ENCODE measurements at places on chromosomes 5 and 9. TPM values are rescaled to one million over a fixed set of nuclear protein-coding genes. Genes with fewer than 3 reads are reported as not detected.

- no peak for DNase-seq
Observed at GRCh38 chr5:98664736-98665135, 108.7 kb upstream of the RGMB start.

DNA sequence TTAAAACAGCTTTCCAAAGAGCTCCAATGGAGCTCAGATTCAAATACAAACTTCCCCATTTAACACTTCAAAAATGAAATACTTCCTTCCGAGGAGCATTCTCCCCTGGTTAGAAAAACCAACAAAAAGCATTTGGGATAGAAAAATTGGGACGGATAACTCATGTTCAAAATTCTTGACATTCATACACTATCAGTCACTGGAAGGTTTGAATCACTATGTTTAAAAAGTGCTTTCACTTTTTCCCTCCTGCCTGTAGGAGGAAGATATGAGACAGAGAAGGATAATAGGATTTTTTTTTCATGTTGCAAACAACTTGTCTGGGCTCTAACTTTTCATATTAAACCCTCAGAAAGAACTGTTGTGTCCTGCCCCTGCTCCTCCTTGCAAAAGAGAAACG is 412.0 kb downstream of the ACTL7B start:
- no peak for DNase-seq

DNA sequence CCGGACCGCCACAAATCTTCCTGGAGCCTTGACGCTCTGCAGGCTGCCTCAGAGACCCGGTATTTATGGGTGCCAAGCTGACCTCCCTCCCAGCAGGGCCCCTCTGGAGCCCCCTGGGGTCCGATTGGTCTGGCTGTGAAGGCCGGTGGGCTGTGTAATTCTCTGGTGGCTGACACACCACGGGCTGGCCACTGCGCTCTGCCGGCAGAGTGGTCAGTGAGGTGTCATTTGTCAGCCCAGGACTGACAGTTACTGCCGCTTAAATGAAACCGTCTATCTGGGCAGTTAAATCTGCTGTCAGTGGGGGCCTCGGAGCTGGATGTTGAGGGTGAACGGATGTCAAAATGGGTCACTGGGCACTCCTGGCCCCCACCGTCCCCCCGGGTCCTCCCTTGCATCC is 10.7 kb downstream of the NR5A1 start:
- DNase-seq = no peak

DNA sequence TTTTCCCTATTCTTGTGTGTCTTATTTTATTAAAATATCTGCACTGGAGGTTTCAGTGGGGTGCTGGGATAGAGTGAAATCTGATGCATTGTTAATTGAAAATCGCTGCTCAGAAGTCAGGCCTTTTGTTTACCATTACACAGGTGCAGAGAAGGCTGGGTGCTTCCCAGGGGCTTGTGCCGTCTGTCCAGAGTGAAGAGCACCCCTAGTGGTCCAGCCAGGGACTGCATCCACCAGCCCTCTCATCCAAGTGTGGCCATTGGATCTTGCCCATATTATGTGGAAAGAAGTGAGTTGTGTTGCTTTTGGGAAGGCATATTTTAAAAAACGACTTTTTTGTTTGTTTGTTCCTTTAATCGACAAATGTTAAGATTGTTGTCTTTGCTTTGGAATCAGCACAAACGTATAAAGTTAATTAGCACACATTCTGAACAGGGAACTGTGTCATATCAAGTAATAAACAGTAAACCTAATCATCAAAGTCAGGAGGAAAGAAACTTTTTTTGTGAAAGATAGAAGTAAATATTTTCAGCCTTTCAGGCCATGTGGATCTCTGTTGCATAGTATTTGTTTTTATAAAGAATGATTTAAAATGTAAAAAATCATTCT is 315.6 kb downstream of the MTRR start:
- no peak for DNase-seq

DNA sequence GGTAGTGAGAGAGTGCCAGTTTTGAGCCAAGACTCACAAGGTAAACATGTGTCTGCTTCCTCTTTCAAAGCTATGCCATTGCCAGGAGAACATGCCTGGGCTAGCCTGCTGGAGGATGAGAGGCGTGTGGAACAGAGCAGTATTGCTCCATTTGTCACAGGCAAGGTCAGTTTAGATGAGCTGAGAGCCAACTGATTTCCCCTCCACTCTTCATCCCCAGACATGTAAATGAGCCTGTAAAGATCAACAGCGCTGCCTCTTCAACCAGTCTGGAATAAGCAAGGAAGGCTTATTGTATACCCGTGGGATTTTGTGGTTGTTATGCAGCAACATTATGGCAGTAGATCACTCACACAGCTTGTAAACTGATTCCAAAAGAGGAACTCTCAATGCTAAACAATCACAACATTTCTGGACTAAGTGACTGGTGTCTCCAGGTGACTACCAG is 8.2 kb upstream of the GDNF start:
- DNase-seq = no peak

GRCh38 chr5:179648410-179648809 is 24.9 kb upstream of the HNRNPH1 start:
- DNase-seq = no peak

Gene EIF4E1B
- total RNA-seq = under 0.01 TPM

- DNase-seq = no peak
Observed at GRCh38 chr5:9479361-9479760, 66.5 kb downstream of the SEMA5A start.

DNA sequence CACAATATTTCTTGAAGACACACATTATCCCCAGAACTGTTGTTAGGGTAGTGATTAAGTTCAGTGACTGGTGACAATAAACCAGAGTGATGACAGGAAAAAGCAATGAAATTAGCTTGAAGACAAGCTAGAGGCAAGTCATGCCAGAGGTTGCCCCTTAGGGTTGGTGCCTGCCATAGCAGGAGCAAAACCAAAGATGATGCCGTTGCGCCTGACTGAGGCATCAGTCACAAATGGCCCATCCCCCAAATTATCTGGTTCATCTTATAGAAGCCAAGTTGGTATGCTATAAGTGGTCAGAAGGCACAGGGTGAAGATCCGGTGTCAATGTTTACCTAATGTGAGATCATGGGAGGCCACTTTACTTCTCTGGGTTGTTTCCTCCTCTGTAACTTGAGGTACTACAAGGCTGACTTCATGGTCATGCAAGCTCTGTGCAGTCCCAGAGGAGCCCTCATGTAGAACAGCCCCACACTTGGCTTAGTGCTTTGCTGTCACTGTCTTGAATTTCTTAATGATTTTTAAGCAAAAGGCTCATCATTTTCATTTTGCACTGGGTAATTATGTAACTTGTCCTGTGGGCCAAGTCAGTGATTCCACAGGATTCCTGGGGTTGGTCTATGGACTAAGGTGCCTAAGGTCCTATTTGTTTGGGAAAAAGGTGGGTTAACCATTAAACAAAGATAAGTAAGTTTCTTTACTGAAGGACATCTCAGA is 211.3 kb downstream of the MAN2A1 start:
- no peak for DNase-seq

DNA sequence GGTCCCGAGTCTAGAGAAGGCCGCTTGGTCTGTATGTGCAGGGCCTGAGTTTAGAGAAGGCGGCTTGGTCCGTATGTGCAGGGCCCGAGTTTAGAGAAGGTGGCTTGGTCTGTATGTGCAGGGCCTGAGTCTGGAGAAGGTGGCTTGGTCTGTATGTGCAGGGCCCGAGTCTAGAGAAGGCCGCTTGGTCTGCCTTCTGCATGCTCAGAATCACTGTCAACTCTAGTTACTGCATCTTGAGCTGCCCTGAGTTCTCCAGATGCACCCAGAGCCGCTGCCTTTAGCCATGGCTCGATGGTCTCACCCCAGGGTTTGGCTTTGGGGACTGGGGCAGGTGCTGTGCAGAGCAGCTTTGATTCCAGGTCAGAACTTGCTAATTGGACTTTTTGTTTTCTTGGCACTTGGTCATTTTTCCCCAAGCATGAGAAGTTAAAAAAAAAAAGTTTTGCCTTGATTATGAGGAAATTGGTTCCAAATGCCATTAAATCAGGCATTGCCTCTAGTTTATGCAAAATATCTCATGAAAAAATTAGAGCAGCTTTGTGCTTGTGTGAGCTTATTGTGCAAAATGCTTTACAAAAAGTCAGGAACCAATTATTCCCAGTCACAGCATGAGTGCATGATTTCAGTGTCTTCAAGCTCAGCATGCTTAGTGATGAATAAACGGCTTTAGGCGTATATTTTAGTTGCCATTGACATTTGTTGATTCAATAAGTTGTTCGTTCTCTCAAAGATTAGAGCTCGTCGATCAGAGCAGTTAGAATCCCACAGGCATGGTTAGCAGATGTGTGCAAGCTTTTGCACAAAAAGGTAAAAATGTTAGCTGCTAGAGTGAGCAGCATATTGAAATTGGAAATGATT is 25.4 kb upstream of the EXOC3 start:
- DNase-seq = no peak

Gene RNF208
- total RNA-seq = 0.82 TPM

DNA sequence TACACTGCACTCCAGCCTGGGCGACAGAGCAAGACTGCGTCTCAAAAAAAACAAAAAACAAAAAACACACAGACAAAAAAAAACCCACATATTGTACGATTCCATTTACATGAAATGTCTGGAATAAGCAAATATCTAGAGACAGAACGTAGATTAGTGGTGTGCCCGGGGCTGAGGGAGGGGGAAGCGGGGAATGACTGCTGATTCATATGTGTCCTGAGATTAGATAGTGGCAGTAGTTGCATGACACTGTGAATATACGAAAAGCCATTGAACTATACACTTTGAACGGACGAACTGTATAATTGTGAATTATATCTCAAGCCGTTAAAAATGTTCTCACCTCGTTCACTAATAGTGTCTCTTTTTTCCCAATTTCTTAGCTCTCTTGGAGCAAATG is 23.9 kb downstream of the FGF1 start:
- no peak for DNase-seq

Gene ANKRD55
- 2.0 TPM for total RNA-seq
